Gastroesophageal sphincter (tissue), 4 donors: ENCODE measurements at places on chromosomes 13 and 19. TPM values are rescaled to one million over a fixed set of nuclear protein-coding genes. Genes with fewer than 3 reads are reported as not detected.

The PLK5 gene
- not detected for total RNA-seq

GRCh38 chr13:39941236-39941635, 285.8 kb downstream of the COG6 start:
- no peak for ATAC-seq

DNA sequence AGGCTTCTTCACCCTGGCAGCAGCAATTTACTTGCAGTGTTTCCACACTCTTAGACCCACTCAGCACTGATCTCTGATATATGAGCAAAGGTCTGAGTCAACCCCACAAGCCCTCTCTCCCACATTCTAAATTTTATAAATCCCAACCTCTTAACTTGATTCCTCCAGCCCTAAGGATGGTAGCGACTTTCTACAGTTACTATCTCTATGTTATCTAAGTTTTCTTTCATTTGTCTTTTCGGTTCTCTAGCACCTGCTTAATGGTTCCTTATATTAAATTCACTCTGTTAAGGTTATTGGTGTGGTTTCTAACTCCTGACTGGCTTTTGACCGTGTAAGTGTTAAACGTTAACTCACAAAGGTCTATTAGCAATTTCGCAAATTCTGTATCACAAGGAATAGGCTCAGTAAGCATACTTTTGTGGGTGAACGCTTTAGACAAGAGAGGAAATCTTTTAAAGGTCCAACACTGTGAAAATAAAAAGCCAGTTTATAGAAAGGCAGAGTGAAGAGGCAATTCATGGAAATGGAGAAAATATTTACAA, 99.3 kb downstream of the DLEU7 start:
- no peak for ATAC-seq

The PRTN3 gene
- not detected for total RNA-seq

DNA sequence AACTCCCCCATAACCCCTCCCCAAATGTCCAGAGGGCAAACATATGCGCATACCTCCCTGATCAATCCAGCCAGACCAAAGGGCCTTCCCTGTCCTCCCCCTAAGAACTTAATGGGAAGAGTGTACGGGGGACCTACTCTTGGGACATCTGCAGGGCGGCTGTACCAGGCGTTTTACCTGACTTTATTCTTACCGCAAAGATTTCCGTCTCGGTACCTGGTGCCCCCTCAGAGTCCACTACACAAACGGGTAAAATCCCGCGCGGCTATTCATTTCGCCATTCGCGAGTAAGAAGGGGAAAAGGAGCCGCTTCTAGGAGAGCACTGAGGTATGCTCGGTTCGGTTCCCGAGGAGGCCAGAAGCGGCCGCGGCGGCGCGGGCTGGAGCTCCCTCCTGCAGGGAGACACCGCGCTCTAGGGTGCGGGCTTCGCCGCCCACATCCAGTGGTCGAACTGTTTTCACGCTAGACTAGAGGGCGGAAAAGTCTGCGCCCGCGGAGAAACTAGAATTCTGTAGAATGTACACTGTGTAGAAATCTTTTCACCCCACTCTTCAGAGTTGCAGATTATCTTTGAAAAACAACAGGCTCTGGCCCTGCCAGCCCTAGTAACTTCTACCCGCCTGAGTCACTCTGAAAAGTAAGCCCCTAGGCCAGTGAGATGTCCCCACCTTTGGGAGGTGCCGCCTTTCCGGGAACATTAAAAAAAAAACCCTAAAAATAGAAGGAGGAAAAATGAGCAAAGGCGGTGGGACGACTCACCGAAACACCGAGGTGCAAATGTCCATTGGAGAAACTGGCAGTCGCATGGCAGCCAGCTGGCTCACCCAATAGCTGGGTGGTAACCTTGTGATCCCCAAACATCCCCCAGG, 3.8 kb upstream of the TSHZ3 start:
- ATAC-seq: no peak

DNA sequence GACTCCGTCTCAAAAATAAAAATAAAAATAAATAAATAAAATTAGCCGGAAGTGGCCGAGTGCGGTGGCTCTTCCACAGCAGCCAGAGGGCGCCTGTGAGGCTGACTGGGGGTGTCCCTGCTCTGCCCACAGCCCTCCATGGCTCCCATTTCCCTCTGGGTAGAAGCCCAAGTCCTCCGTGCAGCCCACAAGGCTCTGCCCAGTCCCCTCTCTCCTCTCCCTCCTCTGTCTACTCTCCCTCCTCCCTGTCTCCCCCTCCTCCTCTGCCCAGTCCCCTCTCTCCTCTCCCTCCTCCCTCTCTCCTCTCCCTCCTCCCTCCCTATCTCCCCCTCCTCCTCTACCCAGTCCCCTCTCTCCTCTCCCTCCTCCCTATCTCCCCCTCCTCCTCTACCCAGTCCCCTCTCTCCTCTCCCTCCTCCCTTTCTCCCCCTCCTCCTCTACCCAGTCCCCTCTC, 20.4 kb downstream of the MISP start:
- ATAC-seq: no peak
